Heart left ventricle (tissue), 16 donors: ENCODE measurements at places on chromosomes 5 and 9. TPM values are rescaled to one million over a fixed set of nuclear protein-coding genes. Genes with fewer than 3 reads are reported as not detected.

DNA sequence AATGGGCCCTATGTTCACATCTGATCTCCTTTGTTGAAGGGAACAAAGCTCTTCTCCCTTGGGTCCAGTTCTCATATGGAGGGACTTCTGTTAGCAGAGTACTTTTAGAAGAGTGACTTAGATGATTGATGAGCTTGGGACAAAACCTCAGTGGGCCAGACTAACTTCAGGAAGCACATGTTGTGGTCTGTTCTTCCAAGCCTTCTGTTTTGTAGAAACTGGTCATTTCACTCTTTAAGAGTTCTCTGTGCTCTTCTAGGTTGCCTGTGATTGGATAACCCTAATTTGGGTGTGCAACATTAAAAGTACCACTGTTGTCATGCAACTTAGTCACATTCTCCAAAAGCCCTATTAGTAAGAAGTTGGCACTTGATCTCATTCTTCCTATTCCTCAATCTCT lies 183.5 kb upstream of the ACO1 start:
- H3K27ac ChIP-seq: no peak overlapping the region
- no peaks in the 10 kb centered on the region for H3K36me3 ChIP-seq
- no peaks in the 10 kb centered on the region for H3K4me1 ChIP-seq
- no peak overlapping the region for H3K4me3 ChIP-seq
- DNase-seq: no peak

GRCh38 chr5:148720257-148720656 lies 65.9 kb upstream of the HTR4 start:
- no peak overlapping the region for H3K27ac ChIP-seq
- H3K27me3 ChIP-seq: no peaks in the 10 kb centered on the region
- no peak overlapping the region for H3K4me3 ChIP-seq
- DNase-seq: no peak
- H3K36me3 ChIP-seq: no peaks in the 10 kb centered on the region
- no peaks in the 10 kb centered on the region for H3K4me1 ChIP-seq

DNA sequence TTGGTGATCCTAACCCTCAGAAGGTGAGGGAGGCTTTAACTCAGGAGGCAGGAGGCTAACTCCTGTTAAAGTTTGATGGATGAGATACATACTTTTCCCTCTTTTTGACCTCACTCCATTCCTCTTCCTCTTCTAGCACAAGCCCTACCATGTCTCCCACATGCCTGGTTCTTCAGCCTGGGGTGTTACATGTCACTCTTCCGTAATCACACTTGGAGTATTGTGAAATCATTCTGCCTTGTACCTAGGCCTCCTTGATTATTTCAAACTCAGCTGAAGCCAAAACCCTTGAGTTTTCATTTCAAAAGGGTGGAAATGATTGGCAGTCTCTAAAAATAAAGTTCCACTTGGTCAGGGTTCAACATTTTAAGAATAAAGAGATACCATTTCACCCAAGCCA lies 1.8 kb downstream of the PLAC8L1 start:
- peak overlapping the region; percentile 67 for H3K27ac ChIP-seq
- H3K36me3 ChIP-seq: no peaks in the 10 kb centered on the region
- H3K4me1 ChIP-seq: peaks cover 6% of the 10 kb centered on the region
- no peak for DNase-seq

GRCh38 chr9:114522286-114522685 lies 17.0 kb upstream of the WHRN start:
- DNase-seq: no peak
- no peak overlapping the region for H3K27ac ChIP-seq
- H3K36me3 ChIP-seq: no peaks in the 10 kb centered on the region
- H3K27me3 ChIP-seq: peaks cover 14% of the 10 kb centered on the region
- no peaks in the 10 kb centered on the region for H3K4me1 ChIP-seq
- H3K4me3 ChIP-seq: no peak overlapping the region

GRCh38 chr5:116343961-116344360 lies 230.7 kb downstream of the SEMA6A start:
- H3K4me3 ChIP-seq: no peak overlapping the region
- H3K27me3 ChIP-seq: no peaks in the 10 kb centered on the region
- H3K27ac ChIP-seq: no peak overlapping the region

DNA sequence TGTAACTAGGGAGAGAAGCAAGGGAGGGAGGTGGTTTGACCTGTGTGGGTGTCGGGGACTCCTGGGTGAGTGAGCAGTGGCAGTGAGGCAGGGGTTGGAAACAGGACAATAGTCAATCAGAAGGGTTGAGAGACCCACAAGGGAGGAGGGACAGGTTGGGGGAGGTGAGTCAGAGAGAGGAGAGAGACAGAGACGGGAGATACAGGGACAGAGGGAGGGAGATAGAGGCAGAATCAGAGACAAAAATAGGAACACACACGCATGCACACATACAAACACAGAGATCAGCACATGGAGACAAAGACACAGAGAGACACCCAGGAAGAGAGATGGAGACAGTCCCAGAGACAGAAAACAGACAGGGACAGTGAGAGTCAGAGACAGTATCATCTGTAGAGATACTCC lies 39.3 kb upstream of the PTGS1 start:
- H3K4me3 ChIP-seq: no peak overlapping the region
- no peak overlapping the region for H3K27ac ChIP-seq
- no peaks in the 10 kb centered on the region for H3K27me3 ChIP-seq
- peaks cover 10% of the 10 kb centered on the region for H3K36me3 ChIP-seq

DNA sequence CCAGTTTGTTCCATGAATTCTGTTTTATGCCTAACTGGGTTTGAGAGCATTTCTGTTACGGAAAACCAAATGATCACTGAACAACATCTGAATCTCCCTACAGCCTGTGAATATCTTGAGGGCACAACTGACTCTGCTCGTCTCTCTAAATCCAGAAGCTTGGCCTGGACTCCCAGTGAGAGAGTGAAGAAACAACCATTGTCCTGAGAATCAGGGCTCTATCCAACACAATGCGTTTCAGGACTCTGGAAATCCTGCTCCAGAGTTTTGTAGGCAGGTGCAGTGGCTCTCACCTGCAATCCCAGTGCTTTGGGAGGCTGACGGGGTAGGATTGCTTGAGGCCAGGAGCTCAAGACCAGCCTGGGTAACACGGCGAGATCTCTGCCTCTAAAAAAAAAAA lies 7.8 kb upstream of the MVB12B start:
- H3K4me3 ChIP-seq: no peak overlapping the region
- H3K36me3 ChIP-seq: no peaks in the 10 kb centered on the region
- H3K4me1 ChIP-seq: peaks cover 3% of the 10 kb centered on the region
- DNase-seq: no peak
- H3K27ac ChIP-seq: no peak overlapping the region

DNA sequence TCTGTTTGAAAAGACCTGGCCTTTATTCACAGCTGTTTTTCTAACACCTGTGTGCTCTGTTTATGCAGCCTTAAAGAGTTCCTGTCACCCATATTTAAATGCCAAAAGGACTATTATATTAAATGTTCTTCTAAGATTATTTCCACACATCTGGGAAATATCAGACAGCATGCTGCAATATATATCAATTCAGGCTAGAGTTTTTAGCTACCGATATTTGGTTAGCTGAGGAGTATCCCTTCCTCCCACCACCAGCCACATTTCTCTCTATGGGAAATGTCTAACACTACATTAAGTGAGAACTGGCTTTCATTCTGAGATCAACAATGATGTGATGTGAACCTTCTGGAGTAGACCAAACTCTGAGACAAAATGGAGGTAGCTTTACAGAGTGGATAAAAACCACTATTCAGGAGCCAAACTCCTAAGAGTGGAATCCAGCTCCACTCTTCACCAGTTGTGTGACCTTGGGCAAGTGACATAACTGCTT lies 509.2 kb downstream of the ZNF608 start:
- H3K36me3 ChIP-seq: no peaks in the 10 kb centered on the region
- no peaks in the 10 kb centered on the region for H3K4me1 ChIP-seq
- H3K27me3 ChIP-seq: no peaks in the 10 kb centered on the region
- no peak overlapping the region for H3K27ac ChIP-seq

- H3K27me3 ChIP-seq: no peaks in the 10 kb centered on the region
- H3K27ac ChIP-seq: no peak overlapping the region
- H3K36me3 ChIP-seq: no peaks in the 10 kb centered on the region
- H3K4me1 ChIP-seq: peaks cover 33% of the 10 kb centered on the region
- H3K4me3 ChIP-seq: no peak overlapping the region
These were observed 3.7 kb upstream of the EGR1 start for GRCh38 chr5:138461343-138462125.

ANKRD33B gene
- 5.2 TPM for total RNA-seq

- no peaks in the 10 kb centered on the region for H3K27me3 ChIP-seq
- DNase-seq: no peak
- H3K4me1 ChIP-seq: no peaks in the 10 kb centered on the region
These were observed 201.8 kb downstream of the PAX5 start for GRCh38 chr9:36832164-36832795.

TMEM252 gene
- total RNA-seq: not detected

DNA sequence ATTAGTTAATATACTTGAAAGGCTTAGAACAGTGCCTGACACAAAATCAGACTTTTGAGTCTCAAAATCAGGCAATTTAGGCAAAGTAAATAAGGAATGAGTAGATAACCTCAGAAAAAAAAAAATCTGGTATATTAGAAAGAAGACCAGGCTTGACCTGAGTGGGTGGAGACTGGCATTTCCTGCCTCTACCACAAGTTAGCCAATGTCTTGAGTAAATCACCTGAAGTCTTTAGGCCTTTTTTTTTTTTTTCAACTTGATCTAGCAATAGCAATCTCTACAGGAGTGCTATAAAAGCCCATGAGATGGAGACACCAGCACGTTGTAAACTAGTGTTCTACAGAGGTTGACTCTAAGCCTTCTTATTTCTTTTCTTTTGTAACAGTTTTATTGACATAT lies 104.2 kb upstream of the RASEF start:
- no peak overlapping the region for H3K27ac ChIP-seq
- no peak for DNase-seq
- H3K27me3 ChIP-seq: no peaks in the 10 kb centered on the region

INIP gene
- 8.0 TPM for total RNA-seq

GRCh38 chr5:129973716-129974426 lies 69.6 kb downstream of the CHSY3 start:
- no peak overlapping the region for H3K4me3 ChIP-seq
- no peaks in the 10 kb centered on the region for H3K27me3 ChIP-seq
- no peak for DNase-seq

PTGES gene
- total RNA-seq: 0.30 TPM

GRCh38 chr9:129571298-129572051 lies 49.4 kb downstream of the C9orf50 start:
- DNase-seq: no peak
- H3K4me3 ChIP-seq: no peak overlapping the region
- H3K27me3 ChIP-seq: no peaks in the 10 kb centered on the region

DNA sequence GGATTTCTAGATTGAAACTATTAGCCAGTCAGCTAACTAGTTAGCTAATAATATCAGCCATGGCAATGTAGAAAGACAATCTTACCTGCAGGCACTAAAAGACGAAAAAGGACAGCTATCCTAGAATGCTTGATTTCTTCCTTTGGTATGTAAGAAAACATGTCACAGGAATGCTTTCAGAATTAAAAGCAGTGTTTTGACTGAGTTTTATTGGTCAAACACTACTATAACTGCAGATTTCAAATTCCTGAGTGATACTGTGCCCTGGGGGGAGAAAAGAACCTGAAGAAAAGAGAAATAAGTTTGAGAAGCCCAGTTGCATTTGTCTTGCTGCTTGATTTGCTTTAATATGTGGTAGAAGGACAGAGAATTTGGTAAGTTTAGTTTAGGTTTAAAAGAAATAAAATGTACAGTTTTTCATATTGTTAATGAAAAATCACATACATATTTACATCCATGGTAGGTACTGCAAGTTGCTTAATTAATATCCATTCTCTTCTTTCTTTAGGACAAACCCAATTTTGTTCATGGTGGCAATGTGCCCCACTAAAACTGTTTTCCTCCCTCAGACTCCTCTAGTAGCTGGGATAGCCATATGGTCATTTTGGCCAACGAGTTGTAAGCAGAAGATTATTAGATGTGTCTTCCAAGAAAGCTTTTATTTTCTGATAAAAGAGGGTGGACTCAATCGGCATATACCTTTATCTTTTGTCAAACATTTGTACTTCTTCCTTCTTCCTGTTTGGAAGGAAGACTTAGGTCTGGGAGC lies 4.3 kb upstream of the FAM169A start:
- peaks cover 5% of the 10 kb centered on the region for H3K4me1 ChIP-seq
- no peak overlapping the region for H3K27ac ChIP-seq
- H3K4me3 ChIP-seq: no peak overlapping the region
- peaks cover 17% of the 10 kb centered on the region for H3K27me3 ChIP-seq
- no peak for DNase-seq

GRCh38 chr5:126552614-126553013 lies 42.4 kb downstream of the ALDH7A1 start:
- no peak for DNase-seq
- no peak overlapping the region for H3K27ac ChIP-seq
- peaks cover 92% of the 10 kb centered on the region for H3K36me3 ChIP-seq
- no peaks in the 10 kb centered on the region for H3K27me3 ChIP-seq
- H3K4me1 ChIP-seq: no peaks in the 10 kb centered on the region
- H3K4me3 ChIP-seq: no peak overlapping the region

DNA sequence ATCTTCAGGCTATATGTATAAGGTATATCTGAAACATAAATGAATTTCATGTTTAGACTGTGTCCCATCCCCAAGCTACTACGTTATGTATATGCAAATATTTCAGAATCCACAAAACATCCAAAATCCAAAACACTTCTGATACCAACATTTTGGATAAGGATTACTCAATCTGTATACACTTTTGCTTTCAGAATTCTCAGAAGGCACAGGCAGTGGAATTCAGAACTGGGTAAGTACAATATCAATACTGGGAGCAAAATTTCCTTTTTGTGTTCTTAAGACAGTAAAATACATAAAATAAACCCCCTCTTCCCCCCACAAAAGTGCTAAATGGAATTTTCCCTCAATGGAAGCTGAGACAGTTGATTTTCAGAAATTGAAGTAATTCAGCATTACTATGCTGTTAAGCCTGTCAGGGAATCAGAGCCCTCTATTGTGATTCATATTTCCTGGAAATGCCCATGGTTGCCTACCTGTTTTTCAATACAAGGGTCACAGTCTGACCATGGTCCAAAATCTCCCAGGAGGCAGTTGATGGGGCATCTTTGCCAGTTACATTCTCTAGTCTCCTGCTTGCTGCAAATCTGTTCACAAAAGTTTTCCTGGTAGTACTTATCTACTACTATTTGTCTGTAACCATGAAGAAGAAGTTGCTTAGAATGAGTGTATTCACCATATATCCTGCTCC lies 12.1 kb downstream of the C6 start:
- H3K4me3 ChIP-seq: no peak overlapping the region
- peaks cover 11% of the 10 kb centered on the region for H3K36me3 ChIP-seq
- H3K27ac ChIP-seq: no peak overlapping the region
- DNase-seq: no peak

DNA sequence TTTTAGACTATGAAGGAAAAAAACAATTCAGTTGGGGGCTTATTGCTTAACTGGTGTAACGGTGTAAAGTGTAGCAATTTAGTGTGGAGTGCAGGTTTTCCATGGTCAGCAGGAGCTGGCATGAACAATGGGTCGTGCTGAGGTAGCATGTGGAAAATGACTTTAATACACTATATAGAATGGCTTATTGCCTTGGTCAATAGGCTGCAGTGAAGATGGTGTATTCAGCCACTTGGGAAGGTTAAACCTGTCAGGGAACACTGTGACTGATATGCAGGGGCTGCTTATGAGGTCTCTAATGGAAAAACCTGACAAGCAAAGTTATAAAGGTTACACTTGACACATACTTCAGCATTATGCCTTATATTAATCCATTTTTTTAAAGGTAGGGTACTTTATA lies 764.7 kb upstream of the ARRDC3 start:
- DNase-seq: no peak
- H3K36me3 ChIP-seq: no peaks in the 10 kb centered on the region
- H3K27ac ChIP-seq: no peak overlapping the region
- no peaks in the 10 kb centered on the region for H3K4me1 ChIP-seq
- H3K27me3 ChIP-seq: no peaks in the 10 kb centered on the region
